ENCODE measurements at places on chromosomes 16 and 17.
A peak's percentile ranks its signal among the peaks of the same experiment; 100 is the strongest.

- DNase-seq: no peak
These were observed 4.4 kb upstream of the IRX5 start for GRCh38 chr16:54926166-54926838.

GRCh38 chr16:4693956-4694641, 737 bp downstream of the NUDT16L1 start:
- peak; percentile 88 for DNase-seq

DNA sequence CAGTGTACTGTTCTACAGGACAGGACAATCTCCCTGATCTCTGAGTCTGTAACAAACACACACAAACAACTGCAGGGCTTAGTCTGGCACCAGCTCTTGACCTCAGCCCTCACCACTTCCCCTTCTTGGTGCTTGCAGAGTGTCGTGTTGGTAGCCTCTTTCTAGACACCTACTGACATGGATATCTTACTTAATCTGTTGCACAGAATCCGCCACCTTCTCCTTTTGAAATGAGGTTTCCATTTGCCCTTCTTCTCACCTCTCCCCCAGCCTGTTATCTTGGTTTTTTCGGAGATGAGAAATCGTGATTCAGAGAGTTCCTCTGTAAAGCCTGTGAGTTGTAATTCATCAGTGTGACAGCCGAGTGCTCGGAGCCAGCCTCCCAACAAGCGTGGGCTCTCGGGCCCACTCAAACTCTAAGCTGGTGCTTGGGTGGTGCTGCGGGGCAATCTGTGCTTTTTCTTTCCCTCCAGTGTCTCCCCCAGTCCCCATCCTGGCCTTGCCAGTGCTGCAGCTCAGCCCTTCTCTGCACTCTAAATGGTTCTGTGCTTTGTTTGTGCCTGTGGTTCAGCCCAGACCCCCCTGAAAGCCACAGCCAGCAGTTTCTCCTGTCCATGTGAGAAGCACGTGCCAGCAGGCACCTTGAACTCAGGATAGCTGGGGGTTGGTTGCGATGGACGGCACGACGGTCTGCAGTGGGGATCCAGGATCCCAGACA, 28.1 kb downstream of the KIAA0513 start:
- DNase-seq: peak; percentile 67

DNA sequence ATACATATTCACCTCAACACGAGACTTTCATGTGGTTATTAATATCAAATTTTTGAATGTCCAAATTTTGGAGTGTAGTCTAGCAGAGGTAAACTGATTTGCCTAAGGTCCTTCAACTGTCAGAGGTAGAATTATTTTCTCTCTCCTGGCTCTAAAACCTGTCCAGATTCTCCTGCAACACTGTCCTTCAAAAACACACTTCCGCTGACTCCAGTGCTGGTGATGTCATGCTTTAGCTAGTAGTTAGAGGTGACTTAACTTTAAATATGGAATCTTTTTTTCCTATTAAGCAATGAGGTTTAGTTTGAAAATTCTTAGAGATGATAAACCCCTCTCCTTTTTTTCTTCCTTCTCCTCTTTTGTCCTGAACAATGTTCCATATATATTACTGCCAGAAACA, 10.8 kb upstream of the CBLN1 start:
- DNase-seq: no peak

GRCh38 chr17:44266402-44267164, 1.4 kb downstream of the SLC4A1 start:
- no peak for DNase-seq

- DNase-seq: no peak
These were observed 18.0 kb downstream of the SLC47A1 start for GRCh38 chr17:19551591-19552148.
